ENCODE measurements at places on chromosomes 6 and 20.

DNA sequence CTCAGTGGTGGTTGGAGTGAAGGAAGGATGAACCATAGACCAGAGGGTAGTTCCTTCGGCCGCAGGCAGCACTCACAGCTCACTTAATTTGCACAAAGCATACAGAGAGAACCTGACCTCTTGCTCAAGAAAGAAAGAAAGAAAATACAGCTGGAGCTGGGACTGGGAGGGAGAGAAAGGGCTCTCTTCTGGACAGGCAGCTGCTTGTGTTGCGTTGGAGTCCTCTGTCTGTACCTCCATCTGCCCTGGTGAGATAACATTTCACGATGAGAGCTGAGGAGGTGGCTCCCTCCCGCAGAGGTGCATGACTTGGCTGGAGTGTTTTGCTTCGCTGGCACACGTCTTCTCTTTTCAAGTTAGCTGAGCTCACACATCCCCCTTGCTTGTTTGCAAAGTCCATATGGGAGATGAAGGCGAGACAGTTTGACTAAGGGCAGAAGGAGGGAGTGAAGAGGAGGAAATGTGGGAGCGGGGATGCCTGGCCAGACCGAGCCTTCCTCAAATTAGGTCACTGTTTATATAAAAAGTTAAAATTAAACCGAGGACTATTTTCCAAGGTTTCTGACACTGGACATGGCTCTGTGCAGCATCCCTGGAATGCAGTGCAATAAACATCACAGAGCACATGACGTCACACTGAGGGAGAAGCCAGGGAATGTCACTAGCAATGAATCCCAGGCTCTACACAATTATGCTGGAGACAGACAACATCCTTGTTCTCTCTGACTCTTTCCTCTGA lies 359.4 kb downstream of the CD83 start:
- no peak for DNase-seq

GRCh38 chr20:54097236-54097529 lies 26.8 kb upstream of the BCAS1 start:
- no peak for DNase-seq

DNA sequence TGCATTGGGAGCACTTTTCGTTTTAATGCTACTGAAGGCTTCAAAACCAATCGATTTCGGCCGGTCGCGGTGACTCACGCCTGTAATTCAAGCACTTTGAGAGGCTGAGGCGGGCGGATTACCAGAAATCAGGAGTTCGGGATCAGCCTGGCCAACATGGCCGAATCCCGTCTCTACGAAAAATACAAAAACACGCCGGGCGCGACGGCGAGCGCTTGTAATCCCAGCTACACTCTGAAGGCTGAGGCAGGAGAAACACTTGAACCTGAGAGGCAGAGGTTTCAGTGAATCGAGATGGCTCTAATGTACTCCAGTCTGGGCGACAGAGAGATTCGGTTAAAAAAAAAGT lies 58.4 kb downstream of the TRIM38 start:
- no peak for DNase-seq

DNA sequence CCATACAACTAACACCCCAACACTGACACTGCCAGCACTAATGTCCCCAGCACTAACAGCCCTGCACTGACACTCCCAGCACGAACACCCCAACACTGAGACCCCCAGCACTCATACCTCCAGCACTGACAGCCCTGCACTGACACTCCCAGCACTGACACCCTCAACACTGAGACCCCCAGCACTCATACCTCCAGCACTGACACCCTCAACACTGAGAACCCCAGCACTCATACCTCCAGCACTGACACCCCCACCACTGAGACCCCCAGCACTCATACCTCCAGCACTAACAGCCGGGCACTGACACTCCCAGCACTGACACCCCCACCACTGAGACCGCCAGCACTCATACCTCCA lies 57.2 kb downstream of the ERMARD start:
- no peak for DNase-seq

GRCh38 chr6:14585689-14586088 lies 468.1 kb downstream of the CD83 start:
- no peak for DNase-seq

- DNase-seq, result no peak
Measured at GRCh38 chr6:154388803-154389202, 32.2 kb upstream of the IPCEF1 start.

- no peak for DNase-seq
Measured at GRCh38 chr6:125693480-125693879, 56.0 kb upstream of the HEY2 start.

- DNase-seq, result no peak
Measured at GRCh38 chr20:46388937-46389336, 17.5 kb downstream of the ELMO2 start.

DNA sequence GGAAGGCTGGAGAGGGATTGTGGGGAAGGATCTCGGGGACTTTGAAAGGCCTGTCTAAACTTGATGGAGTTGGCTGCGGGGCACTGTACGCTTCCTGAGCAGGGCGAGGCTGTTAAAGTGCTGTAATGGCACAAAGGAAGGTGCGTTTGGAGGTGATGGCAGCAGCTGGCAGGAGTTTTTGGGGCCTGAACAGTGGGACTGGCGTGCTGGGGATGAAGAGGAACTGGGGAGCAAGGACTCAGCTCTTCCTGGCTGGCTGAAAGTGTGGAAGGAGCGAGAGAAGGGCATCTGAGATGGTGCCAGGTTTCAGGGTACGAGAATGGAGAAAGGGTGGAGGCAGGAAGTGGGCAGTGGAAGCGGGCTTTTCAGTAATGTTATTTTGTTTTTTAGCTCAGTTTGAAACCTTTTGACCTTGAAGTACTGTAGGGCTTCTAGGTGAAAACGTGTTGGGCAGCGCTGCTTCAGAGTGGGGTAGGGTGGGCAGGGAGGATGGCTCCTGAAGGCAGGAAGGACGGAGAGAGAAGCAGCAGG lies 8.0 kb downstream of the TMEM181 start:
- no peak for DNase-seq

GRCh38 chr6:114064862-114065261 lies 93.9 kb upstream of the HDAC2 start:
- no peak for DNase-seq

DNA sequence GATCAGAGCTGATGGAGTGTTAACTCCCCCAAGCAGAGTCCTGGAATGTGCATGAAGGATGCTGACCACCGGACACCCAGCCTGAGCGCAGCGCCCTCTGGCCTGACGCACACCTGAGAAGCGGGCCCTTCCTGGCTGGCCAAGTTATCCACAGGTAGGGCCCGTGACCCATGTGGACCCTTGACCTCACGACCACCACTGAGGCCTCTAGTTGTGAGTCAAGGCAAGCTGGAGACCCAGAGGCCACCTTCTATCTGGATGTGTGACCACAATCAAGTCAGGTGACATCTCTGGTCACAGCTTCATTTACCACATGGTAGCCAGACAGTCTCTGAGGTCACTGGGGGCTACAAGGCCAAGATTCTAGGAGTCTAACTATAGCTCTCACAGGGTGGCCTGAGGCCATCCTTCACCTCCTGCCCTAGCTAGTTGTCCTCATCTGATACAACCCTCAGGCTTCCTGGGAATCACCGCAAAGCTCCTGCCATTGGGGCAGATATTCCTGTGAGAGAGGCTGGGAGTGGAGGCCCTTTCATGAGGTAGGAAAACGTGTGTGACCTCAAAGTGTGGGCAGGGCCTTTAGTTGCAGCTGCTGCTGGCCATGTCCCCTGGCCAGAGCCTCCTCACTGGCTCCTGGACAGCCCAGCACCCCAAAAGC lies 53.1 kb downstream of the DSTN start:
- no peak for DNase-seq

DNA sequence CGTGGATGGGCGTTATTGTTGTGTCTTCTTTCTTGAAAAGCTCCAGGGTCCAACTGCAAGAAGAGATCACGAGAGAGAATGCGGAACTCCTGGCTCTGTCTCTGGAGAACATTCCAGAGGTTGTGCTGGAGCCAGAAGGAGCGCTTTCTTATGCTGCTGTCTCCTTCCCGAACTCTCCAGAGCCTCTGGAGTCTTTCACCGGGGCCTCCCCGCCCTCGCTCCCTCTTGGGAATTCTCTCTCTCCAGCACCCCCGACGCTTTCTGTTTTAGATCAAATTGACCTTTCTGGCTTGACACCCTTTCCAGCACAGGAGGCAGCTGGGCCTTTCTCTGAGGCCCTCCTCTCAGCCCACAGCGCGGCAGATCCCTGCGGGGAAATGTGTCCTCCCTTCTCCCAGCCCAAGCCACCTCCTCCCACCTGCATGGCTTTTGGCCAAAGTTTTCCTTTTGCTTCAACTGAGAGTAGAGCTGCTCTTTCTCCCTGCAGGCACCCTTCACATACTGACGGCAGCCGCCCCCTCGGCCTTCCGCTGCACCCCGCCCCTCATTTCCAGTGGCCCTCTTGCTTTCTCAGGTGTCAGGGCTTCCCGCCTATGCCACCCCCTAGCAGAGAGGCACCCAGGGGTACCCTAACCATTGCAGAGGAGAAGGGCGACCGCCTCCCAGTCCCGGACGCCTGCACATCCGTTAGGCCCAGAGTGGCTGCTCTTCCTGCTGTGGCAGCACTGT lies 6.6 kb upstream of the CCR6 start:
- no peak for DNase-seq

DNA sequence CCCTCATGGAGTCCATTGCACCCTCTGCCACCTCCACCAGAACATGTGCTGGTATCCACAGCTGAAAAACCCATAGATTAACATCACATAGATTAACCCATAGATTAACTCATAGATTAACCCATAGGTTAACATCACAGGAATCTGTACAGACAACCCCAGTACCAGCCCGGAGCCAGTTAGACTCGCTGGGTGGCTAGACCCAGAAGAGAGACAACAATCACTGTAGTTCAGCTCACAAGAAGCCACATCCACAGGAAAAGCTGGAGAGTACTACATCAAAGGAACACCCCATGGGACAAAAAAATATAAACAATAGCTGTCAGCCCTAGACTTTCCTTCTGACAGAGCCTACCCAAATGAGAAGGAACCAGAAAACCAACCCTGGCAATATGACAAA lies 25.1 kb downstream of the SERPINB9 start:
- no peak for DNase-seq

DNA sequence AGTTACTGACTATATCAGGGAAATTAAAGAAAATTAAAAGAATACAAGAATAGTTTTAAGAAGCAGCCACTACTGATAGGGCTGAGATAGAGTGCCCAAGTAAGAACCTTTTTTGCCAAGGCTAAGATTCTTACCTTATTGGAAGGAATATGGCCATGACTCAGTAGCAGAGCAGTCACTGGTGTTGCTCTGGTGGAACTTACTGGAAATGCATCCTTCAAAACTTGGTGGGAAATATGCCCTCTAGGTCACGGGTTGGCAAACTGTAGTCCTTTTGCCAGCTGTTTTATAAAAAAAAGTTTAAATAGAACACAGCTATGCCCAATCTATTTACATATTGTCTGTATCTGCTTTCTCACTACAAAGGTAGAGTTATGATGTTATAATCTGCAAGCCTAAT lies 6.0 kb downstream of the HSF2 start:
- DNase-seq, result no peak

DNA sequence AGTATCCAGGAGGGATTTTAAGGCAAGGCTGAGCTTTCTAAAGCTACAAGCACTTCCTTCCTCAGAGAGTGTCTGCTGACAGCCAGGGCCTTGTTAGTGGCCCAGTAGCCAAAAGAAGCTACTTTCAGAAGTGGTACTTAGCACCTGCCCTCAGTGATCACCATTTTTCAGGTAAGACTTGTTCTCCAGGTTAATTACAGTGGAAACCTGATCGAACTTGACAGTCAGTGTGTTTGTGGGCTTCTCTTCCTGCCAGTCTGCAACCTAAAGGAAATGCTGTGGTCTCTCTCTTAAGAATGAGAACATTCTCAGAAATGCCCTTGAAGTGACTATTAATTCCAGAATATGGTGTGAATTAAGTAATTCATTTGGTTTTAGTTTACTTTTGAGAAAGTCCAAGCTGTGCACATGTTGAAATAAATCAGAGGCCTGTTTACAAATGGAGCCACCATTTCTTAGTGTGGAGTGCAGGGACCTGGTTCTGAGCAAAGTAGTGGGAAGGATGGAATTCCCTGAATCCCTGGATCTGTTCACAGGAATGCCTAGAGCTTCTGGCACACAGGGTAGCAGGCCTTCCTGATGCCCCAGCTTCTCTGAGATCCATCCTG lies 185.3 kb upstream of the AGPAT4 start:
- DNase-seq, result no peak

- DNase-seq, result no peak
Measured at GRCh38 chr6:137019476-137020272, 25.1 kb downstream of the IL20RA start.

DNA sequence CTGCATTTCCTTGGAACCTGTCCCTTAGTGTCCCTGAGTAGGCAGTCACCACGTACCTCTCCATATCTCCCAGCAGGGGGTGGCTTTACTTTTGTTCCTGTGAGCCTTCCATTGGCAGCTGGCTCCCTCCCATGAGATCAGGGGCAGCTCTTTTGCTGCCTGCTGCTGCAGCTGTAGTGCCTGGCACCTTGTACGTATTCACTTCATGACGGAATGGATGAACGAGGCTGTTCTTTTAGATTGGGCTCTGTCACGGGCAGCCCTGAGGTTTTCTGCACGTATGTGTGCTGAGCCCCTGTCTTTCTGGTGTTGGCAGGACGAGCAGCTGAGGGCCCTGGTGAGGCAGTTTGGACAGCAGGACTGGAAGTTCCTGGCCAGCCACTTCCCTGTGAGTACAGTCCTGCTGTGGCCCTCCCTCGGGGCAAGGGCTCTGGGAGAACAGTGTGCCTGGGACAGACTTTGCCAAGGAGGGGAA lies 14.6 kb downstream of the MYBL2 start:
- DNase-seq, result no peak

- DNase-seq, result no peak
Measured at GRCh38 chr6:87431263-87431662, 23.5 kb downstream of the CFAP206 start.

- DNase-seq, result no peak
Measured at GRCh38 chr20:32792316-32792715, 27.4 kb upstream of the MAPRE1 start.

DNA sequence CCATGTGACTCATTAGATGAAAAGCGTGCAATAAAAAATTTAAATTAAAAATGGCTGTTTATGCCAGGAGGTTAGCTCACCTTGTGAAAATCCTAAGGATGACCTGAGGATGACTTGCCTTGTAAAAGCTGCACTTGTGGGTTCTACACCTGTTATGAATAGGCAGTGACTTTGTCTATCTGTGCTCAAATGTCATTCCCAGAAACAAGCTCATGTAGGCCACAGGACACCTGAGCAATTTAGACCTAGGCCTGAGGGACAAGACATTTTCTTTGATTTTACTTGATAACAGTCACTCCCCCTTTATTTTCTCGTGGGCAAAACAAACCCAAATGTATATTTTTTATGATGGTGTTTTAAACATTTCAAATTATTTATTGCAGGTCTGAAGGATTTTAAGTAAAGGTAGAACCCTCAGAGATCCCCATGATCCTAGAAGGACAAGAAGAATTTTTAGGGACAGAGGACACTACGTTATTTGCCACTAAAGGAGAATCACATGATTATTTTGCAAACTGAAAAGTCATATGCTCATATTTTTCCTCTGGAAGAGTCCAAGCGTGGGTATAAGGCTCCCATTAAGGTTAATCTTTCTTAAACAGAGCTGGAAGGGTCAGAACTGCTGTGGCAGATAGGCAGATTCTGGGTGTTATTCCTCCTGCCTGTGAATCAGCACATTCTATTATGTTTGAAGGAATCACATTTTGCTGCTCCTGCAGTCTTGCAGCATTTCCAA lies 277.5 kb upstream of the MAN1A1 start:
- DNase-seq, result no peak

GRCh38 chr6:45074439-45074838 lies 253.7 kb upstream of the RUNX2 start:
- DNase-seq, result no peak

GRCh38 chr20:44715499-44716308 lies 535 bp downstream of the CCN5 start:
- DNase-seq, result no peak

- DNase-seq, result no peak
Measured at GRCh38 chr20:328027-328974, 2.9 kb downstream of the SOX12 start.

Data from cortex of kidney (tissue), 1 donor.